ENCODE measurements at places on chromosomes 16 and 17.

- DNase-seq = no peak
Observed at GRCh38 chr17:71613996-71614395, 506.8 kb upstream of the SOX9 start.

GRCh38 chr17:83175822-83176622 lies 96.6 kb downstream of the METRNL start:
- DNase-seq = no peak

DNA sequence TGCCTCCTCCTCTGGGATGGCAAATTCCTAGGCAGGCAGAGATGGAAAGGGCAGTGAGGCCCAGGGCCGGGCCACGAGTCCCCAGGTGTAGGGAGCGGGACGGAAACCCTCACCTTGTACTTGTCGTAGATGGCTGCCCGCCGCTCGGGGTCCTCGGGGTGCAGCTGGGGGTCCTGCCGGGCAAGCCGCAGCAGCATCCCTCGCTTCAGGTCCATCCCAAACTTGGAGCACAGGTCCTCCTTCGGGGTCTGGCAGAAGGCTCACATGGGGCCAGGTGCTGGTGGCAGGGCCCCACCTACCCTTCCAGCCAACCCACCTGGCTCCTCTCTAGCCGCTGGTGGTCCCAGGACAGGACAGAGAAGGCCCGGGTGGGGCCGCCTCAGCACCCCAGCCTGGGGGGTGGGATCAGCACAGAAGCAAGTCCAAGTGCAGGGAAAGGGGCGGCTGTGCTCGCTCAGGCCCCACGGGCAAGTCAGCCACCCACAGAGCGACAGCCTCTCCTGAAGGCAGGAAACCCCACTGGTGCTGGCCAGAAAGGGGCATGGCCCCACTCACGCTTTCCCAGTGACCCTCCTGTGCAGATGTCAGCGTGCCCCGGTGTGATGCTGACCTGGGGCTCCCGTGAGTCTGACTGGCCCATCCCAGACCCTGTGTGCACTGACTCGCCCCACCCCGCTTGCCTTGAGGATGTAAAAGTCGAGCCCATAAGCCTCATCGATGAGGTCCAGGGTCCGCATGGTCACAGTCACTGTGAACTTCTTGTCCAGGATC lies 1.8 kb downstream of the MRPL28 start:
- no peak for DNase-seq

DNA sequence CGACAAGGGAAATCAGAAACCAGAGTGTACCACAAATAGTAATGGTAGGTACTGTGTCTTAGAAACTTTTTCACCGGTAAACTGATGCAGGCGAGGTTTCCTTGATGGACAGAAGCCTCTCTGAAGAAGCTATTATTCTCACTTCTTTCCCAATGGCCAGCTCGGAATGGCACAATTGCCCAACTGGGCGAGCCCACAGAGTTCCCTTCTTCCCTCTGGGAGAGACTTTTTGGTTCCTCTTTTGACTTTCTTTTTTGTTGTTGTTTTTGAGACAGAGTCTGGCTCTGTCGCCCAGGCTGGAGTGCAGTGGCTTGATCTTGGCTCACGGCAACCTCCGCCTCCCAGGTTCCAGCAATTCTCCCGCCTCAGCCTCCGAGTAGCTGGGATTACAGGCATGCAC lies 16.9 kb downstream of the SLC43A2 start:
- DNase-seq = no peak

DNA sequence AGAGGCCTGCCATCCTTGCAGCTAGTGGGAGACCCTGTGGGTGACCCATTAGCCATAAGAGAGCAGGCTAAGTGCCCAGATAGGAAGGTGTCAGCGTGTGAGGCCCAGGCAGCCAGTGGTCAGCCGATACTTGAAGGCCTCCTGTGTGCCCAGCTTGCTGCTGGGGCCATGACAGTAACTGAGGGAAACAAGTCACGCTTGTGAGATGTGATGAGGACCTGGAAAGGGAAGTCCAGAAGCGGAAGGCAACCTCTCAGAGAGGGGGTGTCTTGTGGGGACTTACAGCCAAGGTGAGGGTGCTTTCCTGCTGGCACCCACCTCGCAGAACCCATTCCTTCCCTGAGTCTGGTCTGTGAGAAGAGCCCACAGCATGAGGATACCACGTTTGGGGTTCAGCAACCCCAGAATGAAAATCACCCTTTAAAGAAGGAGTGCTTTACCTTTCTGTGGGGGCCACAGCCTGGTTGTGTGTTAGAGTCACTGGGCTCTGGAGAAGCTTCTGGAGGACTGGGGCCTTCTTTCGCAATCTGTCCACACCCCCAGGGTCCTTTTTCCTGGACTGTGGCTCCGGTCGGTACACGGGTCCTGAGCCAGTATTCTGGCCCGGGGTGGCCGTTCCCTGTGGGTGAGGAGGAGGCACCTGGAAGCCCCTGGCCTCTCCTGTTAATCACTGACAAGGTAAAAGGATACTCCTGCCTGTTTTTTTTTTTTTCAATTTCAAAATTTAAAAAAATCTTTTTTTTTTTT lies 53.9 kb downstream of the PLCG2 start:
- no peak for DNase-seq

DNA sequence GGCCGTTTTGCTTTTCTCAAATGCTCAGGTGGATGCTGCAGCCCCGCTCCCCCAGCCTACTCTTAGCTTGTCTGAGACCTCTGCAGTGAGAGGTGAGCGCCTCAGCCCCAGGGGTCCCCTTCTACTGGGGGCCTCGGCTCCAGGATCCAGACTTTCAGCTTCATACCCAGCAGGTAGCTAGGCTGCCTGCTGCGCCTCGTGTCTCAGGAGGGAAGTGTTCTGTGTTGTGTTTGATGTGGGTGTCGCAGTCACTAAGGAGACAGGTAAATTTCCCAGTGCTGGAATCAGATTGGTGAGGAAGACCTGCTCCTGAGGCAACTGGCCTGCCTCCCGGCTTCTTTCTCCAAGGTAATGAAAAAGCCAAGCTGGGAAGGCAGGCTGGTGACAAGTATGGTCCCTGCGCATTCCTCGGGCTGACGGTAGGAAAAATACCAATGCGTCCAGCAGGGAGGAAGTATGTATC lies 604.0 kb upstream of the SALL1 start:
- DNase-seq = no peak

- no peak for DNase-seq
Observed at GRCh38 chr17:16439303-16439791, 24.0 kb downstream of the TRPV2 start.

DNA sequence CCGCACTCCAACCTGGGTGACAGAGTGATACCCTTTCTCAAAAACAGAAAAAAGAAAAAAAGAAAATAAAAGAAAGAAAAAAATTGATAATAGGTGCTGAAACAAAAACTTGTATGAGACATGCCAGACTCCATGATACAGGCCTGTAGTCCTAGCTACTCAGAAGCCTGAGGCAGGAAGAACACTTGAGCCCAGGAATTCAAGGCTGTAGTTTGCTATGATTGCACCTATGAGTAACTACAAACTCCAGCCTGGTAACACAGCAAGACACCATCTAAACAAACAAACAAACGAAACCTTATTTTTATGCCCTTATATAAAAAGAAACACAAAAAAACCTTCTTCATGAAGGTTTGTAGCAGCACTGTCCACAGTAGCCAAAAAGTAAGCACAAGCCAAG lies 5.0 kb upstream of the CMTM4 start:
- no peak for DNase-seq

DNA sequence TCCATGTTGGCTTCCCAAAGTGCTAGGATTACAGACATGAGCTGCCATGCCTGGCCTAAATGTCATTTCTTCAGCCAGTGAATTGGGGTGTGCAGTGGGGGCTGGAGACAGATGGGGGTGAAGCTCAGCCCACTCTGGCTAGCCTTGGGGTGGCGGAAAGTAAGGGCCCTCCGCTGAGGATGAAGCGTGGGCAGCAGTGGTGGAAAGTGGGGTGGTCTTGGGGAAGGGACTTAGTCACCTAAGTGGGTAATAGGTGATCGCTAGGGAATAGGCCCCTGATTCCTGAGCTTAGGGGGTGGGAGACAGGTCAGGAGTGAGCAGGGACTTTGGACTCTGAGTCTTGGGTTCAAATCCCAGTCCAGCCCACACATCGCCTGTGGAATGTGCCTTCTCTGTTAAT lies 2.2 kb downstream of the LLGL1 start:
- no peak for DNase-seq

DNA sequence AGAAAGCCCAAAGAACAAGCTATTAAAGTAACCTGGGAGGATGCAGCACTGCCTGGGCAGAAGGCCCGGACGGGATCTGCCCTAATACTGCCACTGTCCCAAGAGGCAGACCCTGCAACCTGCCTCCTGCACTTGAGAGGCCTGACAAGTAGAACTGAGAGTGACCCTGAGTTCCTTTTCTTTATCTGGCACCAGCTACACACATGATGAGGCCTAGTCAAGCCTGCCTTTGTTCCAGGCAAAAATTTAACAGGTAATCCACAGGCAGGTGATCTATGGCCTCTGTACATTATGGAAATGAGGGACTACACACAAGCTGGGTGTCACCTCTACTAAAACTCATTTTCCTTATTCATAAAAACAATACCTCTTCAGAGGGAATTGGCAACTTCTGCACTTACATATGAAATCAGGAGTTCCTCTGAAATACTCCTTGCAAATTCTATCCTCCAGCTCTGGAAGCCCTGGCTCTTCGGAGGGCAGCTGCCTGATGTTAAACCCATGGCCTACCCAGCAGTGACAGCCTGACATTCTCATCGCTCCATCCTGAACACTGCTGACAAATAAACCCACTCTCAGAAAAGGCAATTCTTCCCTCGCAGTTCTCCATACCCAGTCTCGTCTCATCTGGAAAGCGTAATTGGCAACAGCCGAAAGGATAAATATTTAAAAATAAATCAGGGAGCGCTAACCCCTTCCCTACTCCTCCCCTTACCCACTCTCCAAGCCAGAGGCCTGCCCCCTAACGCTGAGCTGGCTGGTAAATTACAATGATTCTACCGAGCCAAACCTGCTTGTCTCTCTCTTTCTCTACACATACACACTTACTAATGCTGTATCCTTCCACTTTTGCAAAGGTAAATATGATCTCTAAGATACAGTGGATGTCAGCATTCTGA lies 2.5 kb upstream of the ZFHX3 start:
- DNase-seq = no peak

- DNase-seq = no peak
Observed at GRCh38 chr16:53091466-53092211, 36.8 kb downstream of the CHD9 start.

- no peak for DNase-seq
Observed at GRCh38 chr16:46727630-46728029, 20.5 kb downstream of the MYLK3 start.

GRCh38 chr16:79253100-79253631 lies 347.4 kb downstream of the MAF start:
- no peak for DNase-seq

- DNase-seq = no peak
Observed at GRCh38 chr16:72066747-72067146, 3.7 kb downstream of the HPR start.

DNA sequence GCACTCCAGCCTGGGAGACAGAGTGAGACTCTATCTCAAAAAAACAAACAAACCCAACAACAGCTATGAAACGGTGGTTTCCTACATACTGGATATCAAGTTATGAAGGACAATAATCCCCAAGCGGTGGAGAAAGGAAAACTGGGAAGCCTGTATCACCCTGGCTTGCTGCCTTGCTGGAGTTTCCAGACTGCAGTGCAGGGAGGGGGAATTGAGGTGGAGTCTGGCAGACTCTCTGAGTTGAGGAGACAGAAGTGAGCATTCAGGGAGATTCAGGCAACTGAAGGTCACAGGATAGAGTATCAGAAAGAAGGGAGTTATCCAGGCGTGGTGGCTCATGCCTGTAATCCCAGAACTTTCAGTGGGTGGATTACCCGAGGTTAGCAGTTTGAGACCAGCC lies 11.9 kb downstream of the QRICH2 start:
- DNase-seq = no peak

- DNase-seq = no peak
Observed at GRCh38 chr17:5600041-5600440, 15.7 kb upstream of the NLRP1 start.

- no peak for DNase-seq
Observed at GRCh38 chr17:42692489-42692888, 10.2 kb downstream of the CNTNAP1 start.

- no peak for DNase-seq
Observed at GRCh38 chr16:50989047-50989446, 162.0 kb downstream of the SALL1 start.

GRCh38 chr17:16033729-16034349 lies 34.2 kb downstream of the TTC19 start:
- DNase-seq = no peak

- DNase-seq = no peak
Observed at GRCh38 chr17:8580952-8581658, 49.4 kb downstream of the MYH10 start.

DNA sequence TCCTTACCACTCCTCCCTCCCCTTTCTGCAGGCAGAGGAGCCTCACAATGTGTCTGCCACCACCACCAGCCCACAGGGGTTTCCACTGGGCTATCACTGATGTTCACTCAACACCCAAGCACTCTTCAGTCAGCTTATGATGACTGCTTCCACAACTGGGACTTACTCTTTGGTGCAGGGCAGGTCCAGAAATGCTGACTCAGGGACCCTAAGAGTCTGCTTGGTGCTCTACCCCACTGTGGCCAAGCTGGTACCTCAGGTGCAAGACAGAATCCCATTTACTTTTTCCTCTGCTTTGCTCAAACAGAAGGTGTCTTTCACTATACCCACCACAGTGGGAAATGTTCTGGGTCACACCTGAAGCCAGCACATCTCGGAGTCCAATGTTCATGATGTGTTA lies 40.1 kb downstream of the ZNF267 start:
- DNase-seq = no peak

DNA sequence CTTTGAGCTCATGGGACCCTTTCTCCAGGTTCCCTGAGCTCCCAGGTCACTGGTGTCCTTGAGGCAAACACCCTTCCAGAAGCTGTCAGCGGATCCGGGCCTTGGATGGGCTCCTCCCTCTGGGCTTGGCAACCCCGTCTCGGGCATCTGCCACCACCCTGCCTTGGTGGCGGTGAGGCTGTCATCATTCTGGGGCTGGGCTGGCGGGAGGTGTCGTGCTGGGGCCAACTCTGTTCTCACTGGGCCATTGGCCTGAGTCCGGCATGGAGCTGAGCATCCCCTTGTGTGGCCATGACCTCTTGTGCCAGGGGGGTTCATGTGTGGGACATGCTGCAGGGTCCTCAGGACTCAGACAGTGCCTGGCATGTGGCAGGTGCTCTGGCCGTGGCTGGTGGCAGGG lies 197.6 kb downstream of the LAT start:
- no peak for DNase-seq

- DNase-seq = no peak
Observed at GRCh38 chr16:88352261-88353200, 30.2 kb upstream of the ZNF469 start.

GRCh38 chr17:73343168-73343634 lies 31.4 kb upstream of the CDC42EP4 start:
- DNase-seq = no peak

- DNase-seq = no peak
Observed at GRCh38 chr16:86956437-86956836, 360.8 kb downstream of the C16orf95 start.
